Hematopoietic multipotent progenitor cell treated with erythropoietin and hydrocortisone succinate and interleukin-3 and kit ligand, for 8 days (in vitro differentiated cells): ENCODE measurements at places on chromosomes 1 and 21.

- peak; percentile 33 for DNase-seq
These were observed 6.1 kb downstream of the SRM start for GRCh38 chr1:11053758-11054137.

- DNase-seq, result no peak
These were observed 2.8 kb downstream of the RGS8 start for GRCh38 chr1:182681568-182681912.

DNA sequence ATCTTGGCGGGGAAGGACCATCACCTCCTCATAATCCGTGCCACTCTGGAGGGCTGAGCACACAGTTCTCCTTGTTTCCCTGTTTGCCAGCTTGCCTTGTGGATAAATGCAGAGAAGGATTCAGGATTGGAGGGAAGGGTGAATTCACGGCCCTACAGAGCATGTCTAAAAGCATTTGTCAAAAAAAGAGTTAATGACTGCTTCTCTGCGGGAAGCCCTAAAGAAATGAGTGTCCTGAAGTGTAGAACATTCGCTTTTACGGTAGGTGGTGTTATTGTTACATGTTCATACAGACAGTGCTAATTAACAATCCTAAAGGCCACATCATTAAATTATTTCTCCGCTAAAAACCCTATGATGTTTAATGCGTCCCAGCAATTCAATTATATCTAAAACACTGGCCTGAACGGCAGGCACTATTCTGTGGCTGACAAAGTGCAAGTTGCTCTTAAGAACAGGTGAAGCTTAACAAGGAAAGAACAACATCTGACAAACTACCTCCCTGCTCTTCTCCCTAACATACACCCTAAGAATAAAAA lies 112.3 kb upstream of the NFIA start:
- DNase-seq, result peak; percentile 64

DNA sequence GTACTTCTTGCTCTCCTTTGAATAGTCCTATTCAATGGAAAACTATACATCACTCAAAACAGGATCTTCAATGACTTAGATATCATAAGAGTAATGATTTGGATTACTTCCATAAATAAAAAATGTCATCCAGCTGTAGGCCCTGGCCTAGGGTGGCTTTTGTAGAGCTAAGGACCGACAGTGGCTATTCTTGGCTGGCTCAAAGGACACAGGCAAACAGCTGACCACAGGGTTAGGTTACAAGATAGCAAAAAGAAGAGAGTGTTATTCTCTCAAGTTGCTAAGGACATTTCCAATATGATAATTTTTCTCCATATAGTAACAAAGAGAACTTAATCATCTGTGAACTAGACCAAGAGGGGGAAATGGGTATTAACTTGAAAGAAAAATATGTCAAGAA lies 495.1 kb downstream of the PLPP3 start:
- DNase-seq, result no peak

GRCh38 chr1:17567582-17567981 lies 28.1 kb downstream of the ARHGEF10L start:
- no peak for DNase-seq

- DNase-seq, result no peak
These were observed 100.5 kb upstream of the ZBTB40 start for GRCh38 chr1:22350924-22351767.

GRCh38 chr1:28822799-28823198 lies 10.8 kb downstream of the OPRD1 start:
- DNase-seq, result no peak

- no peak for DNase-seq
These were observed 13.0 kb upstream of the CNIH4 start for GRCh38 chr1:224343679-224344078.
